ENCODE measurements at places on chromosomes 3 and 15. TPM values are rescaled to one million over a fixed set of nuclear protein-coding genes. Genes with fewer than 3 reads are reported as not detected.

DNA sequence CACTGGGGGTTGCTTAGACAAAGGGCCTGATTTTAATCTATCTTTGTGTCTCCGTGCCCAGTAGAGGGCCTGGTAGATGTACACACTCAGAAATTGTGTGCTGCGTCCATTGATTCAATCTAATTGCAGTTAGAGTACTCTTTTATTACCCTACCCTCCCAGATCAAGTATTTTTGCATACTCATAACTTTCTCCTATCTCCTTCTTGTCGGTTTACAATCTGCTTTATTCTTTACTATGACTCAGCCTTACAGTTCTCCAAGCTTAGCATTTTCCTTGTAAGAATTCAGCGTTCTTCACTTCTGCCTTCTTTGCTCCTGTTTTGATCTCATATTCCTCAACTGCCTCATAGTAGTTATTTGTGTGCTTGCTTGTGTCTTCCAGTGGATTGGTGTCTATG lies 124.5 kb upstream of the ARRDC4 start:
- H3K4me1 ChIP-seq = no peaks in the 10 kb centered on the region
- no peak overlapping the region for H3K27ac ChIP-seq
- no peak for DNase-seq
- H3K4me3 ChIP-seq = no peak overlapping the region
- no peaks in the 10 kb centered on the region for H3K36me3 ChIP-seq

DNA sequence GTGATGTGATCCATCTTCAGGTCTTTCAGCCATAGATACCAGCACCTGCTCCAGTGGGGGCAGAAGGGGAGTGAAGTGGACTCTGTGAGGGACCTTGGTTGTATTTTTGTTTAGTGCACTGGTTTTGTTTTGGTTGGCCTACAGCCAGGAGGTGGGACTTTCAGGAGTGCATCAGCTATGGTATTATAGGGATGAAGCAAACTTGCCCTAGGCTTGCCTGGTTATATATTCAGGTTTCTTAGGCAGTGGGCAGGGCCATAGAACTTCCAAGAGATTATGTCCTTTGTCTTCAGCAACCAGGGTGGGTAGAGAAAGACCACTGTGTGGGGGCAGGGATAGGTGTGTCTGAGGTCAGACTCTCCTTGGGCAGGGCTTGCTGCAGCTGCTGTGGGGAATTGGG lies 337.3 kb upstream of the SGO1 start:
- no peaks in the 10 kb centered on the region for H3K4me1 ChIP-seq
- no peak overlapping the region for H3K27ac ChIP-seq
- H3K27me3 ChIP-seq = no peaks in the 10 kb centered on the region

The TRH gene
- not detected for total RNA-seq

- no peaks in the 10 kb centered on the region for H3K36me3 ChIP-seq
- H3K27me3 ChIP-seq = no peaks in the 10 kb centered on the region
- no peaks in the 10 kb centered on the region for H3K4me1 ChIP-seq
- H3K27ac ChIP-seq = no peak overlapping the region
- no peak overlapping the region for H3K4me3 ChIP-seq
Observed at GRCh38 chr3:177591379-177591778, 394.1 kb upstream of the TBL1XR1 start.

GRCh38 chr15:36594556-36595090 lies 15.2 kb downstream of the CDIN1 start:
- DNase-seq = no peak
- no peaks in the 10 kb centered on the region for H3K27me3 ChIP-seq
- H3K36me3 ChIP-seq = no peaks in the 10 kb centered on the region
- no peak overlapping the region for H3K27ac ChIP-seq
- no peaks in the 10 kb centered on the region for H3K4me1 ChIP-seq

Measured in colonic mucosa (tissue), 4 donors.